ENCODE measurements at places on chromosomes 2 and 18.

DNA sequence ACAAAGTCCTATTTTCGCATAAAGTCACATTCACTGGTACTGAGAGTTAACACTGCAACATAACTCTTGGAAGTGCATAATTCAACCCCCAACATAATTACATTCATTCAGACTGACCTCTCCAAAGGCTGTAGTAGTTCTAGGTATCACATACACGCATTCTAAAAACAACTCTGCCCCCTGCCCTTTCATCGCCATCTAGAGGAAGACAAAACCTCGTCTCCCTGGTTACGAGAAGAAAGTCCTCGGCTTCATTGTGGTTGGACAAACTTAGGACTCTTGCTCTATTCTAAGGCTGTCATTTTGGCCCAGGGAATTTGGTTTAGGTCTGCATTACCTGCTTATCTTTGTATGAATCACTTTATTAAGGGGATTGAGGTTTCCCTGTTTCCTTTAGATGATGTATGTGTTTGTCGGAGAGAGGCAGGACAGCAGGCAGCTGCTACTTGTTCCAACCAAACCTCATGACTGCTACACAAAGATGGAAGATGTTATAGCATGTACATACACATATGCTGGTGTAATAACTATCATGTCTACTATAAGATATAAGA, 215.4 kb upstream of the NRXN1 start:
- no peak overlapping the region for H3K4me3 ChIP-seq
- DNase-seq, result no peak

DNA sequence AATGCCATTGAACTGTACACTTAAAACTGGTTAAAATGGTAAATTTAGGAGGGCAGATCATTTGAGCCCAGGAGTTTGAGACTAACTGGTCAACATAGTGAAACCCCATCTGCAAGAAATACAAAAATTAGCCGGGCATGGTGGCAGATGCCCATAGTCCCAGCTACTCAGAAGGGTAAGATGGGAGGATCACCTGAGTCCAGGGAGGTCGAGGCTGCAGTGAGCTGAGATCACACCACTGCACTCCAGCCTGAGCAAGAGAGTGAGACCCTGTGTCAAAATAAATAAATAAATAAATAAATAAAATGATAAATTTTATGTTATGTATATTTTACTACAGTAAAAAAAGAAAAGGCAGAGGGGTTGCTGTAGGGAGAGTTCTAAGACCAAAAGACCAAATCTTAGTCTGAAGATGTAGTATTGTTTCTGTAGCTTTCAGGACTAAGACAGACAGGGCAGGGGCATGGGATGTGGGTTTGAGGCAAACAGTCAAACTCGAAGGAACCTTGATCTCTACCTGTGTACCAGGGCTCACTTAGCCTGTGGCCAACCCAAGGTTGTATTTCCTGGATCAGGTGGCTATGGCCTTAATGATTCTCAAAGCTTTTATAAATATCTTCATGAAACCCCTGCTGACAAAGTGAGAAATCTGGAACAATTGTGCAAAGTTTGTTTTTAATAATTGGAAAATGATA, 316.7 kb downstream of the CYRIA start:
- no peak for DNase-seq
- no peak overlapping the region for H3K27ac ChIP-seq
- H3K4me1 ChIP-seq, result no peaks in the 10 kb centered on the region

- H3K4me3 ChIP-seq, result no peak overlapping the region
- H3K36me3 ChIP-seq, result no peaks in the 10 kb centered on the region
- no peak overlapping the region for H3K27ac ChIP-seq
- H3K27me3 ChIP-seq, result no peaks in the 10 kb centered on the region
These were observed 28.6 kb downstream of the IGFBP2 start for GRCh38 chr2:216661639-216662375.

GRCh38 chr18:46034230-46034629, 37.8 kb downstream of the PSTPIP2 start:
- no peaks in the 10 kb centered on the region for H3K4me1 ChIP-seq
- no peaks in the 10 kb centered on the region for H3K36me3 ChIP-seq
- no peak overlapping the region for H3K4me3 ChIP-seq
- H3K27ac ChIP-seq, result no peak overlapping the region
- H3K27me3 ChIP-seq, result no peaks in the 10 kb centered on the region
- no peak for DNase-seq

GRCh38 chr2:230938516-230939065, 13.5 kb upstream of the GPR55 start:
- DNase-seq, result no peak
- no peaks in the 10 kb centered on the region for H3K27me3 ChIP-seq
- no peaks in the 10 kb centered on the region for H3K4me1 ChIP-seq
- no peaks in the 10 kb centered on the region for H3K36me3 ChIP-seq
- no peak overlapping the region for H3K4me3 ChIP-seq

DNA sequence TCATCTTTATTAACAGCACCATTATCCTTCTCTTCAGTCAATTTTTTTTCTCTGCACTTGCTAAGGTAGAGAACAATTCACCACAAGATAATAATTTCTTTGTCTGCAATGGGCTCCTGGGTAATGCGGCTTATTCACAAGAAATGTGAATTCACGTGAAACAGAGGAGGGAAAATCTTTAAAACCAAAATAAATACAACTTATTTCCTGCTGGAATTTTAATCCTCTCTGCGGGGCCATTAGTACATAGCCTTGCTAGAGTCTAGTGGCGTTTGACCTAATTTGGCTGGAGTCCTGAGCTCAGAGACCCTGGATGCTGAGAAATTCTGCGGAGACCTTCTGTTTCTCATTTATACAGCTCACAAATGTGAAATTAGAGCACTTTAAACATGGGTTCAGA, 319.3 kb upstream of the MMADHC start:
- H3K4me1 ChIP-seq, result no peaks in the 10 kb centered on the region
- no peaks in the 10 kb centered on the region for H3K36me3 ChIP-seq
- no peak for DNase-seq
- no peak overlapping the region for H3K4me3 ChIP-seq

GRCh38 chr2:85826990-85827878, 61.6 kb downstream of the ST3GAL5 start:
- H3K4me3 ChIP-seq, result no peak overlapping the region
- peak; percentile 78 for DNase-seq
- H3K36me3 ChIP-seq, result no peaks in the 10 kb centered on the region

GRCh38 chr2:11657646-11658045, 12.3 kb downstream of the NTSR2 start:
- no peaks in the 10 kb centered on the region for H3K36me3 ChIP-seq
- H3K4me1 ChIP-seq, result no peaks in the 10 kb centered on the region
- no peak overlapping the region for H3K4me3 ChIP-seq
- H3K27me3 ChIP-seq, result no peaks in the 10 kb centered on the region

DNA sequence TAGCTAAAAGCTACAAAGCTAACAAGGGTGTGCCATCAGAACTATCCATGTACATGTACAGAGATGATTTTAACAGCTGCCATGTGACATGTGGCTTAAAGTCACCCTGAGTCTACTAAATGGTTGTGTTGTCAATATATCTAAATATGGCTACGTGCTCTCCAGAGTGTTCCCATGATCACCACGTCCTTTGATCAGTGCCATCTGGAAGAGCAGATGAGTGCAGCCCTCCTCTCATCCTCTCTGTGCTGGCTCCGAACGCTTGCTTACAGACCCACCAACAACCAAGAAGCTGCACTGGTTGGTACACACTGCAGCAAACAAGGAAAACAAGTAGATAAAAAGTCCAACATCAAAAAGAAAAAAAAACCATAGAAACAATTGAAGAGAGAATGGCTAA, 88.6 kb upstream of the NARS1 start:
- peaks cover 38% of the 10 kb centered on the region for H3K4me1 ChIP-seq
- H3K36me3 ChIP-seq, result no peaks in the 10 kb centered on the region
- no peaks in the 10 kb centered on the region for H3K27me3 ChIP-seq
- H3K27ac ChIP-seq, result peak overlapping the region; percentile 91
- no peak overlapping the region for H3K4me3 ChIP-seq
- DNase-seq, result no peak

GRCh38 chr18:51157215-51157614, 40.3 kb downstream of the MEX3C start:
- no peak for DNase-seq
- H3K36me3 ChIP-seq, result no peaks in the 10 kb centered on the region
- H3K4me1 ChIP-seq, result no peaks in the 10 kb centered on the region
- H3K27me3 ChIP-seq, result no peaks in the 10 kb centered on the region

GRCh38 chr2:1922402-1923025, 178.2 kb upstream of the PXDN start:
- H3K27me3 ChIP-seq, result no peaks in the 10 kb centered on the region
- no peaks in the 10 kb centered on the region for H3K36me3 ChIP-seq
- no peak overlapping the region for H3K4me3 ChIP-seq
- no peak overlapping the region for H3K27ac ChIP-seq
- H3K4me1 ChIP-seq, result peaks cover 10% of the 10 kb centered on the region

DNA sequence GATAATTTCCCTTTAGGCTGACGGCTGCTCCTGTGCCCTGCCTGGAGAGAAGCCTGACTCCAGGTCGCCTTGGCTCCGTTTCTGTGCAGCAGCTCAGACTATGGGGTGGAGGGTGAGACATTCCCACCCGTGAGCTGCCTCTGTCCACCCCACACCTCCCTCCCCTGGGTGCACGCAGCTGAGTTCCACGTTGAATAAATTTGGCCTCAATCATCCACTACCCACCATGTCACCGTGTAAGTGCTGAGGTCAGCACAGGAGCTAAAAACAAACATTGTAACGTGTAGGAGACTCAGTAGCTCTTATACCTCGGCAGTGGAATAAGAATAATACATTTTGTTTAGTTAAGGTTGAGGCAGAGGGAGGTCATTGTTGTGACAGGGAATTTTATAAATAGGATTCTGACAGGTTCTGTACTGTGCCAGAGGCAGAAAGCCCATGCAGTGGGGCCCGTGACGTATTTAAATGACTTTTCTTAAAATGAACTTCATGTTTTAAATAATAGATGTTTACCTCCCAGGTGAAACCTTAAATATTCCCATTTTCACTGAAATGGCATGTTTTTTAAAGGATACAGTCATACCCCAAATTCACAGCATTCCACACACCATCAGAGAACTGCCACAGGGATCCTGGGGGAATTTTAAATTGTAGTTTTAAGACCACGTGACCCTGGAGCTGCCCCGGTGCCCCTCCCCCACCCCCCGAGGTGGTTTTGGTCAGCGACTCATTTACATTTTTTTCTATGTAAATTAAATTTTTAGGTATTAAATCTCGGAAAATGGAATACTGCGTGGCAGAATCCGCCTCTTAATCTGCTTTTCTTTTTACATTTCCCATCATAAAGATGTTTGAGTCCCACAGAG, 50.2 kb downstream of the NFATC1 start:
- H3K27me3 ChIP-seq, result no peaks in the 10 kb centered on the region
- H3K27ac ChIP-seq, result no peak overlapping the region
- no peaks in the 10 kb centered on the region for H3K4me1 ChIP-seq
- H3K36me3 ChIP-seq, result peaks cover 3% of the 10 kb centered on the region

GRCh38 chr2:6866275-6866671, 566 bp upstream of the CMPK2 start:
- no peak overlapping the region for H3K4me3 ChIP-seq
- no peaks in the 10 kb centered on the region for H3K27me3 ChIP-seq
- peak; percentile 49 for DNase-seq
- no peaks in the 10 kb centered on the region for H3K36me3 ChIP-seq
- peak overlapping the region; percentile 72 for H3K27ac ChIP-seq
- peaks cover 13% of the 10 kb centered on the region for H3K4me1 ChIP-seq

GRCh38 chr2:134334542-134335353, 80.9 kb downstream of the MGAT5 start:
- no peak for DNase-seq
- H3K27ac ChIP-seq, result no peak overlapping the region
- no peaks in the 10 kb centered on the region for H3K27me3 ChIP-seq
- no peaks in the 10 kb centered on the region for H3K36me3 ChIP-seq
- no peak overlapping the region for H3K4me3 ChIP-seq

DNA sequence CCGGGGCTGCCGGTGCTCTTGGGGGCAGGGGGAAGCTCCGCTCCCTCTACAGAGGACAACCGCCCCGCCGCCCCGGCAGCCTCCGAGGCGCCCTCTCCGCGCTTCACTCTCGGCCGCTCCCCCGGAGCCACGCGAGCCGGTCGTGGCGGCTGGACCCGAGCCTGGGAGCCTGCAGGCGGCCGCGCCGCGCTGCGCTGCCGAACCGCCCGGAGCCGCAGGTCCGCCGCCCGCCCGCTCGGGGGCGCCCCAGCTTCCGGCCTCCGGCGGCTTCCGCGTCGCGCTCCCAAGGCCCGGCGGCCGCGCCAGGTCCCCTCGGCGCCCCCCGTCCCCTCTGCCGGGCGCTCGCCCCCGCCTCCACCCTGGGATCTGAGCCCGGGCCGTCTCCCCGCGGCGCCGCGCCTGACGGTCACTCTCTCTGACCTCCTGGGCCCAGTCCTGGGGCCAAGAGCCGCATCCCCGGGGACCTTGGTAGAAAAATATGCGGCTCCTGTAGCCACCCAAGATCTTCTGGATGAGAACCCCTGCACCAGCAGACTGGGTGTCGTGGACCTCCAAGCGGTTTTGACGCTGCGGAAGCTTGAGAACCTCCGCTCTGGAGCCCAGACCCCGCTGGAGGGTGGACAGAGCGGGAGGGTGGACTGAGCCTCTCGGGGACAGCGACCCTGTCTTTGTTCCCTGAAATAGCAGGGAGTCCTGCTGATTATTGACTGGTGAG, 44.3 kb downstream of the SERTAD2 start:
- H3K36me3 ChIP-seq, result no peaks in the 10 kb centered on the region
- no peaks in the 10 kb centered on the region for H3K27me3 ChIP-seq
- peak overlapping the region; percentile 56 for H3K27ac ChIP-seq
- no peaks in the 10 kb centered on the region for H3K4me1 ChIP-seq

DNA sequence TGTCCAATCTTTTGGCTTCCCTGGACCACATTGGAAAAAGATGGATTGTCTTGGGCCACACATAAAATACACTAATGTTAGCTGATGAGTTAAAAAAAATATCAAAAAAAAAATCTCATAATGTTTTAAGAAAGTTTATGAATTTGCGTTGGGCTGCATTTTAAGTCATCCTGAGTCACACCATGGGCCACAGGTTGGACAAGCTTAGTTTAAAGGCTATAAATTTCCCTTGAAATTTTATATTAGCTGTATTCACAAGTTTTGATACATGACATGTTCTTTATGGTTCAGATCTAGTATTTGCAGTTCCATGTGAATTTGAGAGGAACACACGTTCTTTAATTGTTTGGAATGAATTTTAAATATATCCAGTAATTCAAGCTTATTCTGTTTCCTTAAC, 21.9 kb downstream of the CARF start:
- DNase-seq, result no peak
- no peak overlapping the region for H3K4me3 ChIP-seq
- H3K4me1 ChIP-seq, result no peaks in the 10 kb centered on the region
- no peak overlapping the region for H3K27ac ChIP-seq

DNA sequence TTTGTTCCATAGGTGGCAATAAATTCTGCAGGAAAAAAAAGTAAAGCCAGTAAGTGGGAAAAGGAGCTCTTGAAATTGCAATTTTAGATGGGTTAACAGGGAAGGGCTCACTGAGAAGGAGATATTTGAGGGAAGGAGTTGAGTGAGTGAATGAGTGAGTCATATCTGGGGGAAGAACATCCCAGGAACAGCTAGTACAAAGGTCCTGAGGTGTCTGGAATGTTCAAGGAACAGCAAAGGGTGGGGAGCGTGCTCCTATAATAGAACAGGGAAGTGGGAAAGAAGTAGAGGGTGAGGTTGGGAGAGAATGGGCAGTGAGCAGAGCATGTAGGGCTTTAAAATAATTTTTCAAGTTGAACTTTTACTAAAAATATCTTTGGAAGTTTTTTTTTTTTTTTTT, 68.0 kb upstream of the PSME4 start:
- no peaks in the 10 kb centered on the region for H3K4me1 ChIP-seq
- H3K4me3 ChIP-seq, result no peak overlapping the region
- no peak for DNase-seq

- no peaks in the 10 kb centered on the region for H3K4me1 ChIP-seq
- no peak for DNase-seq
These were observed 95.5 kb upstream of the LRATD1 start for GRCh38 chr2:14536976-14537375.

- peak; percentile 67 for DNase-seq
- H3K4me1 ChIP-seq, result peaks cover 21% of the 10 kb centered on the region
- H3K27ac ChIP-seq, result no peak overlapping the region
- peaks cover 51% of the 10 kb centered on the region for H3K27me3 ChIP-seq
- peak overlapping the region; percentile 34 for H3K4me3 ChIP-seq
These were observed 10.6 kb upstream of the HOXD4 start for GRCh38 chr2:176140513-176141317.

All from thyroid gland (tissue), 4 donors.